ENCODE measurements at places on chromosomes 4 and X.

- no peak for DNase-seq
Measured at GRCh38 chrX:31128855-31129254, 57.0 kb upstream of the FTHL17 start.

DNA sequence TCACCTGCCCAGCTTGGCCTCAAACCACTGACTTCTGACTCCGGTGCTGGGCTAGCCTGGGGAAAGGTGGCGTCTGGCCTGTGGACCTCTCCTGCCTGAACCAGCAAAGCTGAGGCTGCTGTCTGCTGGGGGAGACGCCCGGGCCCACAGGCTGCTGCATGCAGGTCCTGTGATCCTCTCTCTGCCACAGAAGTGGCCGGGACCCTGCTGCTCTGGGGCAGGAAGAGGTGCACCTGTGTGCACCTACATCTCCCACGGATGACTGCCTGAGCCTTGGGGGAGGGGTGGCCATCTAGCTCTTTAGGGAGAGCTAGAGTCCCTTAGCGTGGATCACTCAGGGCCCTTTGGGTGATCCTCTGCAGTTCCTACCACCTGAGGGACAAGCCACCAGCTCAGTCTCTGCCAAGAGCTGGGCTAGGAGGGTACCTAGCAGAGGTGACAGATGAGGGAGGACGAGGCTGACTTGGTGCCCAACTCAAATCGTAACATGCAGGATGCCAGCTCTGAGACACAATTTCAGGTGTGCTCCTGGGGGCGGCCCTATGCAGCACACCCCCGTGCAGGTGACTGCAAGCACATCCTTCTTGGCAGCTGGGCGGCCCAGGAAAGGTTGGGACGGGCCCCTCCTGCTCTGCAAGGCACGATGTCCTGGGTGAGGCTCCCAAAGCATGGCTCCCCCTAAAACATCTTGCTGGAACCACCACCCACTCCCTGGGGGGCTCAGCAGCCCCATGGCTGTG is 22.5 kb downstream of the LETM1 start:
- no peak for DNase-seq

- DNase-seq: no peak
Measured at GRCh38 chrX:152656087-152656486, 18.4 kb downstream of the GABRQ start.

GRCh38 chrX:31420302-31420701 is 348.5 kb upstream of the FTHL17 start:
- DNase-seq: no peak

DNA sequence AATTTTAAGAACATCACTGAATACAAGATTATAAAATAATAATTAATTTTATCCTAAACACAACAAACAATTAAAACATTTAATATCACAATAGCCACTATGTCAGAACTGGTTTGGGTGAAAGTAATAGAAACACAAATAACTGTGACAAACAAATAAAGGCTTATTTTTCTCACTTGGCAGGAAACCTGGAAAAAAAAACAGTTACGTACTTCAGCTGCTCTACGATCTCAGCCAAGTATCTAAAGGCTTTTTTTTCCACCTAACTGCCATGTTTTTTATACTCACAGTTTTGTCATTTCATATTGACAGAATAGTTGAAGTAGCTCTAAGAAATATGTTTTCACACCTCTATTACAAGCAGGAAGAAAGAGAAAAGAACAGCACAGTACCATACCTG is 284.8 kb upstream of the INTU start:
- DNase-seq: no peak

- no peak for DNase-seq
Measured at GRCh38 chr4:38734446-38734845, 48.3 kb downstream of the TLR10 start.

DNA sequence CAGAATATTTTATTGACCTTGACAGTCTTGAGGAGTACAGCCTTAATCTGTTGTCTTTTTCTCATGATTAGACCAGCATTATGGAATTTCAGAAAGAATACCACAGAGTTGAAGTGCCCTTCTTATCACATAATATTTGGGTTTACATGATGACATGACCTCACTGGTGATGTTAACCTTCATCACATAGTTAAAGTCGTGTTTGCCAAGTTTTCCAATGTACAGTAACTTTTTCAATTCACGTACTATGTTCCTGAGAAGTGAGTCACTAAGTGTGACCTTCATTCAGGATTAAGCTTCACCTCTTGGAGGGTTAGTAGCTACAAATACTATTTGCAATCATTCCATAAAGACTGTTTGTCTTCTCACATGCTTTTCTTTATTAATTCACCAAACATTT is 52.1 kb downstream of the RAB40A start:
- DNase-seq: no peak

DNA sequence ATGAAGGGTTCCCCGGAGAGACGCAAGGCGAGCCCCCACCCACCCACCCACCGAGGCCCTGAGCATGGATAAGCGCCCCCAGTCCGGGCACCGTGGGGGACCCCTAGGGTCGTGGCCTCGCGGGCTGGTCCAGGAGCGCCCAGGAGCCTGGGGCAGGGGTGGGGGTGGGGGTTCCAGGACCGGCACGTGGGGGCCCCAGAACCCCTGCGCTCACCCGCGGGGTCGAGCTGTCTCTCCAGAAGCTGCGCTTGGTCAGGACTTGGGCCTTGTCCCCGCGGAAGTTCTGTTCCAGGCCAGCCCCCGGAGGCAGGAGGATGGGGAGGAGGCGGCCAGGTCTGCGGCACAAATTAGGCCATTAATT is 11.2 kb upstream of the SHOX start:
- DNase-seq: no peak

DNA sequence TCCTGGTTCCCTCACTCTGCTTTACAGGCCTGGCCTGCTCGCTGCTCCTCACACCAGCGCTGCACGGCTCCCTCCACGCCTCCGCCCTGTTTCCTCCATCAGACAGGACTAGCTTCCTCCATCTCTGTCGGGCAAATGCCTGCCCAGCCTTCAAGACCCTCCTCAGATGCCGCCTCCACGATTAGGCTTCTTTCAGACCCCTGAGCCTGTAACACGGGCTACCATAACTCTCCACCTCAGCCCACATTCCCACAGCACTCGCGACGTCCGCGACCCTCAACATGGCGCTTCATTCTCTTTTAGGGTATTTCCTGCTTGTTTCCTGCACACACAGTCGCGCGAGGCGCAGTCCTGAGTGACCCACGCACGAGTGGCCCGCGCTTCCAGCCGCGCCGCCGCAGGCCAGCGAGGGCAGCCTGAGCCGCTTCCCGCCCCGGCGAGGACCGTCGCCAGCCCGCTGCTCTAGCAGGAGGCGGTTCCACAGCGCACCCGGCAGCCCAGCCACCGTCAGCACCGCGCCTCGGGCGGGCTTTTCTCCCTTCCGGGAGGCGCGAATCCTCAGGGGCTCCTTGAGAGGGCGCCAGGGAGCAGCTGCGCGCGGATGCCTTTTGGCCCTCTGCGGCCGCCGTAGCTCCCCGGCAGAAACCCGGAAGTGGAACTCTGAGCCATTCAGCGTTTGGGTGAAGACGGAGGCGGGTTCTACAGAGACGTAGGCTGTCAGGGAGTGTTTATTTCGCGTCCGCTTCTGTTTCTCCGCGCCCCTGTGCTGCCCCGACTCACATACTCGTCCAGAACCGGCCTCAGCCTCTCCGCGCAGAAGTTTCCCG is at the start of gene FRG1:
FRG1 (plus strand) TSS at position 695 of the 827 bp plus-strand sequence. CDS start 138 bp downstream, outside the sequence.
- peak; percentile 94 for DNase-seq

DNA sequence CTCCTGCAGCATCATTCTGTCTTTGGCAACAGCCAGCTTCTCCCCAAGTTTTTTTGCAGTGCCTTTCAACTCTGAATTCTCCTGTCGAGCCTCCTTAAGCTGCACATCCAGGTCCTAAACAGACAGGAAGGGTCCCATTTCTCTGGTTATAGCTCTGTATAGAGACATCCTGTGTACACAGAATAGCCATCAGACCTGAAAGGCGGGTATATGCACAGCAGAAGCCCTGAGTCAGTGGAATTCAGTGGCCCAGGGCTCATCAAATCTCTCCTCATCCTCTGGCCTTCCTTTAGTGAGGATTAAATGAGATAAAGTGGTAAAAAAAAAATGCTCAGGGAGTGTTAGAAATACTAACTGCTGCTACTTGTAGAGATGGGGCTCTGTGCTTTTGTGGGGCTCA is 73.8 kb downstream of the FAM184B start:
- DNase-seq: no peak

DNA sequence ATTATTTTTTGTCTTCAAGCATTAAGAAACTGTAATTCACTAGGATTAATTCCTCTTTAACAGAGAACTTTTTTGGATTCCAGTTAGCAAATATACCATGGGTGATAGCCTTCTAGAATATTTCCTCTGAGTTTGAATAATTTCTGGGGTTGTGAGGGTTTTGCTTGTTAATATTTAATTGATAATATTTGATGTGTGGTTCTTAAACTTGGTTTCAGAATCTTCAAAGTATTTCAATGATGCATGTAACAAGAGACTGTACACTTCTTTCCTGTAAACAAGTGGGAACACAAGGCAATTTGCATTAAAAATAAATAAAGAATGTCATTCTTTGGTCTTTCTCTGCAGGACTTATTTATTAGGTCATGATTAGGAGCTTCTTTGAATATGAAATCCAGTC is 9.5 kb upstream of the C4orf51 start:
- no peak for DNase-seq

- peak; percentile 5 for DNase-seq
Measured at GRCh38 chrX:53716328-53717088, 30.0 kb upstream of the HUWE1 start.

DNA sequence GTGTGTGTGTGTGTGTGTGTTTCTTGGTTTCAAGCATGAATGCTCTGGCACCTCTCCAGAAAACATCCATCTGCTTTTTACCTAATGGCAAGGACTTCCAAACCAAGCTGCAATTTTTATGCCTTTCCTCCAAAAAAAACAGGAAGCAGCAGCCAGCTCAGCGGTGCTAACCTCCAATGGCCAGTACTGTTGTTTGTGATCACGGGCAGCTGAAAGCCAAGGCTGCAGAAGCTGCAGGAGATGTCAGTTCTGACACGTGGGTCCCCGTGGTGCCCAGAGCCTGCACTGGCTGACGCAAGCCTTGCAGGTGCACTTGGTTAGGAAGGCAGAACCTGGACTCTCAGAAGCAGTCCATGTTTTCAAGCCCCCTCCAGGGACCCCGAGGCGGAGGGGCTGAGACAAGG is 313.6 kb upstream of the DDX53 start:
- DNase-seq: no peak

DNA sequence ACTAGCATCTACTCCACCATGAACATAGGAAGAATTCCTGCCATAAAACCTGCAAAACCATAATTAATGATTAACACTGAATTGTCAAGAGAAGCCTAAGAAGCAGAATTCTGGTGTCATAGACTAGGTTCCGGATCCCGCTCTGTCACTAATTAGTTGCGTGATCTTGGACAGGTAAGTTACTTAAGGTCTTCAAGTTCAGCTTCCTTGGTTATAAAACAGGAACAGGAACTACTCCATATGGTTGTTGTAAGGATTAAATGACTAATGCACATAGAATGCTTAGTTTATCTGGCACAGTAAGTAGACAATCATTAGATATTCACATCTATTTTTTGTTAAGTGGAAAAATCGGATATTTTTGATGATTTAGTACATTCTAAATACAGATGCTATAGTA is 14.3 kb downstream of the G3BP2 start:
- no peak for DNase-seq

GRCh38 chr4:182179105-182179504 is 64.1 kb upstream of the TENM3 start:
- DNase-seq: no peak

GRCh38 chr4:148831945-148832344 is 389.7 kb upstream of the NR3C2 start:
- DNase-seq: no peak

GRCh38 chr4:65391814-65392213 is 278.5 kb downstream of the EPHA5 start:
- no peak for DNase-seq

GRCh38 chr4:17068891-17069290 is 170.4 kb upstream of the LDB2 start:
- DNase-seq: no peak

GRCh38 chr4:137531168-137531985 is 917 bp downstream of the PCDH18 start:
- DNase-seq: no peak

DNA sequence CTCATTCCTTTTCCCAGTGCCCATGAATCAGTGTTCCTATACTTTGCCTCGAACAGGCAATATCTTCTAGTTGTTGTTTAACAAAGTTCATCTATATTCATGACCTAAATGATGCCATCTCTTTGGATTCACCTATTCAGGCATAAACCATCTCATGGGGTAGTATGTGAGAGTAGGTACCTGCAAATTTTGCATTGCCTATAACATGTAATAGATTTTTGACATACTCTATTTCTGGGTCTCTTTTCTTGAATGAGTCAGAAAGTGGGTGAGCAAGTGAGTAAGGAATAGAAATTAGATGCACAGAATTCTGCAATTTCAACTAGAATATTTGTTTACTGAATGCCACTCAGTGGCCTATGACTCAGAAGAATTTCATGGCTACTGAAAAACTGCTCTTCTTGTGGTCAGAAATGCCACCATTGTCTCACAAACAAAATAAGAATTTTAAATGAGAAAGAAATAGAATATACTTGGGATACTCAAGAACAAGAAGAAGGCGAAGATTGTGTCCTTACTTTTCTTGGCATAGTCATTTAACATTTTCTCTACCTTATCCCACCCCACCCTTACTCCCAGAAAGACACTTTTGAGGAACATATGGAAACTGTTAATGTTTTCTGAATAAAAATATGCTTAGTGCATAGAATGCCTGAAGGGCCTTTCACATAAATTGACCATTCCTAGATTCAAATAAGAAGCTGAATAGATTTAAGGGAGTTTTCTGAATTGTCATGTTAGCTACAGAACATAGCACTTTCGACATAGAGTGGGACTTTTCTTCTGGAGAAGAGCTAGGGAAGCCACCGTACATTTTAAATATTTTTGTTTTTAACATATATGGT is 86.8 kb downstream of the HHIP start:
- DNase-seq: no peak
